ENCODE measurements at places on chromosomes 12 and 14.

GRCh38 chr12:19654650-19655376 lies 215.5 kb downstream of the AEBP2 start:
- no peak for DNase-seq

GRCh38 chr14:96362071-96362964 lies 823 bp downstream of the ATG2B start:
- peak; percentile 7 for DNase-seq

- DNase-seq: no peak
Measured at GRCh38 chr12:67442347-67442841, 173.2 kb downstream of the CAND1 start.

- DNase-seq: no peak
Measured at GRCh38 chr12:66719862-66720261, 41.0 kb upstream of the GRIP1 start.

- DNase-seq: no peak
Measured at GRCh38 chr14:29832042-29832441, 95.6 kb downstream of the PRKD1 start.

DNA sequence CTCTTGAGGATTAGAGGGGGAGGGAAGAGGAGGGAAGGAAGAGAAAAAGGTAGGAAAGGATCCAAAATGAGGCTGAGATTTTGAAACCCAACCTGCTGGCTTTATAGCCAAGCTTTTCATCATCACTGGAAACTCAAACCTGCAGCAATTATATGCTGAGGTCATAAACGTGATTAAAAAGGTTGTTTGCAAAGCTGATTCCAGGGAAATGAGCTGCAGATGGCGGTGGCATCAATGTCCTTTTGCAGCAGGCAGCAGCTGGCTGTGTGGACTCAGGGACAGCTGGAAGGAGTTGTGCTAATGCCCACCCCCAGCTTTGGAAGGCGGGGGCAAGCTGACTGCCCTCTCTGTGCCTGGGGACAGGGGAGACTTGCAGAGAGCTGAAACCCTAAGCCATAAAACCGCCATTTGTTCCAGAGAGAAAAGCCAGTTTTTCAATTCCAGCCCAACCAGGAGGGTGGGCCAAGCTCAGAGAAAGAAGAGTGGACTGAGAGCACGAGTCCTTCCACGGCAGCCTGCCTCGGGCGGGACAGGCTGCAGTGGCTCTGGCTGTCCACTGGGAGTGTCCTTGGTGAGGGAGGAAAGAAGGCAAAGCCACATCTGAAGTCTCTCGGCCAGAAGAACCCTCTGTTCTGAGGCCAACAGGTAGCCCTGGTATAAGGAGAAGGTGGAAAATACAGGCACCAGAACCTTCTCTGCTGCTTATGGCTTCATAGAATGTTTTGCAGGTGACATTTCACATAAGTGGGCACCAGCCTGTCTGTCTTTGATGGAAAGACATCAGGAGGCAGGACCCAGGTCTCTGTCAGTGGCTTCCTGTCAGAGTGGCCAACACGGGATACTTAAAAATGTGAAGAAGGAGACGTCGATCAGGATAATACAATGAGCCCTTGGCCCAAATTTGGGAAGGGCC lies 90.7 kb downstream of the SINHCAF start:
- no peak for DNase-seq

DNA sequence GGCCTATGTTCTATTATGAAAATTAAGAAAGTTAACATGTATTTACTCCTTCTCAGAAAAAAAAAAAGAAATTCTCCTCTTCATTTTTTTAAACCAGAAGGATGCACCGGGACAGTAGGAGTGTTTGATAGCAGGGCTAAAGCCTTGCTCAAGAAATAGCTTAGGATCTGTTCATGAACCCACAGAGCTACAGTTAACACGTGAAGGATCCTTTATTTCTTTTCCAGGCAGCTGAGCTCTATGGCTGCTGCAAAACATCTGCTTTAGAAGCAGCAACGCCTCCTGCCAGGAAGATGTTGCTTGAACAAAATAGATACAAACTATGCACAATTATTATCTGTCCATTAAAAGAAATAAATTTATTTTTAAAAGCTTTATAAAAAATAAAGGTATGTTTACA lies 254.8 kb downstream of the PRKD1 start:
- DNase-seq: no peak

DNA sequence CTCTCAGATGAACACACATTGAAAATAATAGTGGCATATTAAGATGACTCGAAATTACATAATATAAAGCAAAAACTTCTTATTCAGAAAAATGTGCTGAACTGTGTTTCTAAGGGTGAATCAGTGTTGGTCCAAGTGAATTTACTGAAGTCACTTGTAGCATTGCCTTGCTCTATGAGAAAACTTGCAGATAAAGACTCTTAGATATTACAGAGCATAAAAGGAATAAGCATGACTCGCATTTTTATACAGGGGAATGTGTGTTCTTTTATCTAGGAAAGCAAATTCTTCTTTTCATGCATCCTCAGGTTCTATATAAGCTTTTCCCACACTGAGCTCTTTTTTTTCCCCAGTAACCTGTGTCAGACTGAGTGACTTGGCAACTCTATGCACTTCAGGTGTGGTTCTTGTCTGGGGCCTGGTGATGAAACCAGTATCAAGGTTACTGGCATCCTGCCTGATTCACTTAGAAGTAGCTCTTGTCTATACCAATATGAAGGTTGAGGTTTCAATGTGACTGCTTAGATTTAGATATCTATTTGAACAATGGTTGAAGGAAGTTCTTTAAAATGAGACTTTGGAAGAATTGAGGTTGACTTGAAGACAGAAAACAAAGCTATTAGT lies 76.1 kb downstream of the OTOGL start:
- no peak for DNase-seq

- DNase-seq: no peak
Measured at GRCh38 chr12:98578821-98579220, 14.7 kb upstream of the SLC25A3 start.

DNA sequence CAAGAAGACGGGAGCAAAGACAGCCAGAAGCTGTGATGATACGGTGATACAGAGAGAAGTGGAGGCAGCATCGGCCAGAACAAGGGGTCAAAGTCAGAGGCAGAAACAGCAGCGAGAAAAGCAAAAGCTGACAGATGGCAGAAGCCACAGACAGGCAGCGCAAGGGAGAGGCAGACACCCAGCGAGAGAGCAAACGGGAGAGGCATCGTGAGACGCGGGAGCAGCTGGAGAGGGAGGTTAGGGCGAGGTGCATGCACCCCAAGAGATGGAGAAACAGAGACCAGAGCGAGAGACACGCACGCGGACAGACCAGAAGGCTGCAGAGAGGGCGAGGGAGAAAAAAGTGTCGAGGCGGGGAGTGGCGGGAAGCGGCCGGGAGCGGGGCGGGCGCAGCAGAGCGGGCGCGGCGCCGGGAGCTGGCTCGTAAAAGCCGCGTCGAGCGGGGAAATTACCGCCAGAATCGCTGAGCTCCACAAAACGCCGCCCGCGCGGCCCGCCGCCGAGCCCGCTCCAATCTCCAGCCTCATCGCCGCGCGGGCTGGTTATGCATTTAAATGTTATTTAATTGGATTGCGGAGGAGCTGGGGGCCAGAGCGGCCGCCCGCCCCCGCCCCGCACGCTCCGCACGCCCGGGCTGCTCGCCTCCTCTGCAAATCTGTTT lies 15.6 kb downstream of the SMUG1 start:
- DNase-seq: no peak

- no peak for DNase-seq
Measured at GRCh38 chr12:56434828-56435227, 14.4 kb downstream of the TIMELESS start.

- no peak for DNase-seq
Measured at GRCh38 chr14:101219896-101220703, 316.6 kb upstream of the RTL1 start.

- no peak for DNase-seq
Measured at GRCh38 chr12:25546318-25546717, 6.8 kb downstream of the LMNTD1 start.

GRCh38 chr12:49126852-49127763 lies 4.1 kb downstream of the TUBA1B start:
- DNase-seq: no peak

- DNase-seq: no peak
Measured at GRCh38 chr12:41908206-41908605, 236.5 kb downstream of the GXYLT1 start.

DNA sequence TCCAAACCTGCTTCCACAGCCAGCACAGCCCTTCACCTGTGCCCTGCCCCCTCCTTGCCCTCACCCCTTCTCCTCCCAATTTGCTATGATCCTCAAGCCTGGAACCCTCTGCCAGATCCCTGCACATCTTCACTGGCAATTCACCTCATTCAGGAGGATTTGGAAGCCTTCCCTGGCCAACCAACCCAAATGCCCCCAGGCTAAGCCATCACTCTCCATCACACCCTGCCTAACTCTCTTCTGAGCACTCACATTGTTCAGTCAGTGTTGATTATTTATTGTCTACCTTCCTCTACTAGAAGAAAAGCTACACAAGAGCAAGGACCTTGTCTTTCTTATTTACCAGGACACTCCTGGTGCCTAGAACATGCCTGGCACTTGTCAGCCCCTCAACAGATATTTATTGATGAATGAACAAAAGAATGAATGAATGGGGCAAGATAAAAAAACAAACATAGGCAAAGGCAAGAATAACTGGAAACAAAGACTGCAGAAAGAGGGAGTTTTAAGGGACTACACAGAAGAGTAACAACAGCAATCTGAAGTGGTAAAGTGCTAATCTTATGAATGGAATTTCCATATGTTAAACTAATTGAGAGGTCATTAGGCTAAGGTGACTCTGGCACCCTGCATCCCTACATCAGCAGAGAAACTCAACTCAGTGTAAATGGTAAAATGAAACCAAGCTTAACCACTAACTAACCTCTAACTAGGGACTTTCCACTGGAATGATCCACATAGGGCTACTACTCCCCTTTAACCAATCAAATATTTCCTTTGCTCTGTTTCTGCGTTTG lies 33.4 kb downstream of the TMTC1 start:
- no peak for DNase-seq

DNA sequence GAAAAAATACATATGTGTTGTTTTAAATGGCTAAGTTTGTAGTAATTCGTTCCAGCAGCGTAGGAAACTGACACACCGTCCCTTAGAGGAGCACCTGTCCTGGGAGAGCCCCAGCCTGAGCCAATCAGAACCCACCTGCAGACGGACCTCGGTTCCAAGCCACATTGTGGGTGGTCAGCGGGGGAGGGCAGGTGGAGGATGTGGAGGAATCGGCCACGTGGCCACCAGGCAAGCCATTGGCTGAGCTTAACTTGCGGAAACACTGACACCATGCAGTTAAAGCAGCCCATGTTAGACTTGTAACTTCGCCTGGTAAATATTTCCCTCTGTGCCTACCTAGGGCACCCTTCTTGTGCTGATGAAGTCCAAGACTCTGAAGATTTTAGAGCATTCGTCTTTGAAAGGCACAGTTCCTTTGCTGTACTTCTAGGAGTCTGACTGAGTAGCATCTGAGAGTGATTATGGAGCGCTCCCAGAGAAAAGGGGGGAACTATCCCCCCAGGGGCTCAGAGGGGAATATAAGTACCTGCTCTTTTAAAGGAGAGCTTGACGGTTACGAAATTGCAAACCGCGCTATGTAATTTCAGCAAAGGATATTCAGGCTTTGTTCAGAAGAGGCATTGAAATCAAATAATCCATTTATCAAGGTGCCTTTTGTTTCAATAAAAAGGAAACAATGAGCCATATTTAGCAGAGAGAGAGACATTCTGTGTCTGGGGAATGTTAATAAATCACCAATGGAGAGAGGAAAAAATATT lies 135.7 kb downstream of the TMEM132C start:
- DNase-seq: no peak

DNA sequence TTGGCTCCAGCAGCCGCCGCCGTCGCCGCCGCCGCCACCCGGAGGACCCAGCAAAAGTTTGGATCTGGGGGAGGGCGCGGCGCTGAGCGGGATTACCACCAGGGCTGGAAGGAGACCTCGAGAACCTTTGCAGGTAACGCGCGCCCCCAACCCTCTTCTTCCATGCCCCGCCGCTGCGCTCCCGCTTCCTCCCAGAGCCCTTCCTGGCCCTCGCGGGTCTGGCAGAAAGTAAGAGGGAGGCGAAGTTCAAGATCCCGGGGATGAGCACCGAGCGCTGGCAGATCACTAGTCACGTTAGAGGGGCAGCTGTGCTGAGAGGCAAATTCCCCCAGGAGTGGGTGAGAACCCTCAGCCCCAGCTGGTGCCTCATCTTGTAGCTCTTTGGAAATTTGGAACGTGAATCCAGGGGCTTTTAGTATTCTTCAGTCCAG lies 3.9 kb downstream of the FLRT2 start:
- no peak for DNase-seq

DNA sequence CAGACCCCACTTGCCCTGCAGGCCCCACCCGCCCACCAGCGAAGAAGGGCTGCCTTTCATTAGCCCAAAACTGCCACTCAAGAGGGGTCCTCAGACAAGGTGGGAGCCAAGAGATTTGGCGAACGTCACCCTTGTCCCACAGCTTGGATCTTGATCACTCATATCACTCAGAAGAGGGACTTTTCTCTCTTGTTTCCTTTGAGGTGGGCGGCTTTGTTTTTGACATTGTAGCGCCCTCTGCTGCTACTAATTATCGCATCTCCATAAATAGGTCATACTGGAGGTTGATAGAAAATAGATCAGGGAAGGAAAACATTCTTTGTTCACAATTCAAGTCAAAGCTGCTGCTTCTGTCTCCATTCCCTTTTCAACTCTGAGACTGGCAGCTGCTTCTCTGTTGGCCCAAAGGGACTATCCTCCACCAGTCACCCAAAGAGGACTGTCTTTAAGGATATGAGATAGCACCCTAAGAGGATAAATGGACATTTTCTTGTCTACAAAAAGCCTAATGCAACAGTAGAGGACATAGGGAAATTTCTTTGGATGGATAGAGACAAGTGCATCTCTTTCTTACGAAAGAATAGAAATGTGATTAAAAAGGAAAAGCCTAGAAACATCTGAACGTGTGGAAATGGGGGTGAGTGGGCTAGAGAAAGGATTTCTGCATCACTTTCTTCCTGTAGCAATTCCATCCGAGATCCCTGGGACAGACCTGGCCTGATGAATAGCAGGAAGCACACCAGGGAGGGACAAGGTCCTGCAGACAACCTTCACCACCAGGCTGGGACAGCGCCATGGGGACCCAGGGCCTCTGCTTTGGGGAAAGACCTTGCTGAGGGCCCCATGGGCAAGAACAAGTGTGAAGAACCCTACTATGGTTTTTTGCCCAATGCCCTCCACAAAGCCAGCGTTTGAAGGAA lies 115.8 kb downstream of the DAD1 start:
- DNase-seq: no peak

DNA sequence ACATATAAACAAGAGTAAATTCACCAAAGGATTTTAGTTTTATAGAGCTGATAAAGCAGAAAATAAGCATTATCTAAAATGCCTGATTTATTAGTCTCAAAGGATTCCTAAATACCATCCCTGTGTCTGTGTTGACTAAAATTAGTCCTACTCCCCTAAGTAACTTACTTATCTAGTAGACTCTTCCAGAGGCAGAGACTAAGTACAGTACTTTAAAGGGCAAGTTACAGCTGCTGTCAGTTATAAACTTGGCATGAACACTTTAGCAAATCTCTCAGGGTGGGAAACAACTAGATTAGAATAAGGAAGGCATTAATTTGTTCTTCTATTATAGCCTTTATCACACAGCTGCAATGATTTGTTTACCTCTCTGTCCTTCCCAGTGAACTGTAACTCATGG lies 46.0 kb downstream of the ATP2B1 start:
- no peak for DNase-seq
